Femur (tissue), 1 donor: ENCODE measurements at places on chromosomes 16 and 17.

DNA sequence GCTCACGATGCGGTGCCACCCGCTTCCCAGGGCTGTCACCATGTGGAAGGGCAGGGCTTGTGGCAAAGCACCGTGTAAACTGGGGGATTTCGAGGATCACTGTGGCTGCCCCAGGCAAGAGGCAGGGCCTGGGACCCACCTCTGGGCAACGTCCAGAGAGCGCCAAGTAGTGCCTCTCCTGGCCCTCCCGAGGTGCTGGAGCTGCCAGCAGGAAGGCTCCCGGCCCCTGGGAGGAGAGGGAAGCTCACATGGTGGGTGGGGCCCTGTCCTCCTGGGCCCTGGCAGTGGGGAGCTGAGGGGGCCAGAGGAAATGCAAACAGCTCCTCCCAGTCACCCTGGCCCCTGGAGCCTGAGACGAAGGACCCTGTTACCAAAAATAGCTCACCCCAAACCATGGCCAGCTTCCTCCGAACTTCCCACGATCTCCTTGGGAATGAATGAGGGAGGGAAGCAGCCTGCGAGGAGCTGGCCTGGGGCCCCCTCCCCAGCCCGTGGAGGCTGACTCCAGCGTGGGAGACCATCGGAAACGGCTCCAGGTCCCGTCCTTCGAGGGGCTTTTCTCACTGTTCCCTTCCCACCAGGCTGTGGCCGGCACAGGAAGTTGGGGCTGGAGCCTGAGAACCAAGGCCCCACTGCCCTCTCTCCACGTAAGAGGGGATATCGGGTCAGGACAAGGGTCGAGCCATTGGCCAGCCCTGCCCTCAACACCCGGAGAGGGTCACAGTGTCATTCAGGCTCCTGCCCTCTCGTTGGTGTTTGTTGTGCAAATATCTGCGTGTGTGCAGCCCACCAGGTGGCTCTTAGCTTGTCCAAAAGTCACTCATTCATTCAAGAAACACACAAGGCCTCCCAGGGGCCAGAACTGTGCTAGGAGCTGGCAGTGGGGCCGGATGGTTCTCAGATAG lies 17.7 kb downstream of the VASN start:
- peak; percentile 45 for DNase-seq

DNA sequence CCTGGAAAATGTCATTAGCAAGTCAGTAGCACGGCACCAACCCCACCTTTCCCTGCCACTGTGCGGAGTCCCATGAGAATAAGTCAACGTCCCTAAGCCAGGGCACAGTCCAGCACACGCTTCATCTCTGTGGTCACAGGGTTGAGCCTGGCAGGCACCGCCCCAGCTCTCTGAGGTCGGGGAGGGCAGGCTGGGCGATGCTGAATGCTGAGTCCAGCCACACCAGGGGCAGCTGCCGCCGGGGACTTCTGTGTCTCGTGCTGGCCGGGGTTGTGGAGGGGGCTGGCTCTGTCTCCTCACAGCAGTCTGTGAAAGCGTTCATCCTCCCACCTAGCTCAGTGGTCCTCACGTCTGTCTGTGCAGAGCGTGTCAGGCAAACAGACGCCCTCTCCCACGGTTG lies 53.2 kb downstream of the BANP start:
- DNase-seq: peak; percentile 16

GRCh38 chr17:64106918-64107317 lies 23.0 kb downstream of the ERN1 start:
- DNase-seq: no peak

DNA sequence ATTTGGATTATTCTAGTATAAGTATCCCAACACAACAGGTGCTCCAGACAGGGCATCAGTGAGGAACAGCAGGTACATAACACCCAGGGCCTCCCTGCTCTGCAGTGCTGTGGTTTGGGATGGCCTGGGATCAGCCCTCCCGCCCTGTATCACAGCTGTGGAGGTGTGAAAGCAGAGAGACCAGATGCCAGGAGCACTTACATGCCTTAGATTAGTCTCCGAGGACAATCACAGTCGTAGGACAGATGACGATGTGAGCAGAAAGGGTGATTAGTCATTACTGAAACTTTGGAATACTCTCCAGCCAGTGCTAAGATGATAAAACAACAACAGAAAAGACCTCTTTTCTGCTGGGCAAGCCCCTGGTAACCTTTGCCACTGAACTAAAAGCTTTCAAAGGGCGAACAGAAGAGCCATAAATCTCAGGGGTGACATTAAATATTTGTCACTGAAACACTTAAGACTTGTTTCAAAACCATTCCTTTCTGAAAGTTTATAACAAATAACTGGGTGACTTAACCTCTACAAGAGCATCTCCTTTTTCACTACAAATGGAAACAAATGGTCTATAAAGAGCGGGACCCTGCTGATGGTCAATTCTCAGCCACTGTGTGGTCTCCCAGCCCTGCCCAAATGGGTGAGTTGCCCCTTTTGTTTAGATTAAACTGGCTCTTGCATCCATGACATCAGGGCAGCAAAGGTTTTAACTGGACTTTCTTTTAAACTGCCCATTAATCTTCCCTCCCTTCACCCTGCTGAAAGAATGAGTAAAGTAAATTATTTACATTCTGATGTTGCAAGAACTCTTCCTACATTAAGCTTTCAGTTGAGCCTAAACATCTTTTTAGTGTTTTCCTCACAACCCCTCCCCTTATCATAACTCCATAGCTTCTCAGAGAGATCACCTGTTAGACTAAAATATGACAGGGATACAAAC lies 183.1 kb upstream of the COX10 start:
- no peak for DNase-seq

GRCh38 chr17:6843241-6843880 lies 11.8 kb upstream of the TEKT1 start:
- DNase-seq: no peak

- DNase-seq: no peak
These were observed 13.3 kb upstream of the RPL38 start for GRCh38 chr17:74190154-74190553.

DNA sequence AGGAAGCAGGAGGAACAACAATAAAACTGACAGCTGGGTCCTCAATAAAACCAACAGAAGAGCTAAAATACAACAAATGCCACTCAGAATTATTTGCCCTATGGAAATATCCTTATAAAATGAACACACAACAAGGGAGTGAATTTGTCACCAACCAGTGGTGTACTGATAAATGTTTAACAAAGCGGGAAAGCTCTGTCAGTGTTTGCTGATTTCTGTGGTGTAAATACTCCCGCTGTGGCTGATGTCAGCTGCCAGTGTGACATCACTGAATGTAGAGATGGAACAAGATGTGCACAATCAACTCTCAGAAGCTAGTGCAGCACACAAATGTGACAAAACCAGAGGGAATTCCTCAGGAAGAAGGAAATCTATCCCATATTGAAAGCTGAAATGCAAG lies 51.9 kb downstream of the CDYL2 start:
- no peak for DNase-seq

- DNase-seq: no peak
These were observed 24.0 kb upstream of the SLFN5 start for GRCh38 chr17:35218915-35219314.

DNA sequence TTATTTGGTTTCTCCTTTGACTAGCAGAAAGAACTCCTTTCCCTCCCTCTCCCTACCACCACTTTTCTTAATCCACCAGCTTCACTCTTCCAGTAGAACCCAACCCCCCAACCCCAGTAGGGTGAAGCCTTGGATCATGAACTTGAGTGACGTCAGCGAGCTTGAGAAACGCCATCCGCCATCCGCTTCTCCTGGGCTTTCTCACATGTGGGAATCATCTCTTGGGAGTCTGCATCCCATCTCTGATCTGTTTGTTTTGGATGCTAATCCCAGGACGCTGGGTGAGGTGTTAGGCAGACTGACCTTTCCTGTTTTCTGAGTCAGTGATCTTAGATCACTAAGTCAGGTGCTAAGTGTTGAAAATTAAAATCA lies 16.0 kb upstream of the SOX9 start:
- DNase-seq: no peak

DNA sequence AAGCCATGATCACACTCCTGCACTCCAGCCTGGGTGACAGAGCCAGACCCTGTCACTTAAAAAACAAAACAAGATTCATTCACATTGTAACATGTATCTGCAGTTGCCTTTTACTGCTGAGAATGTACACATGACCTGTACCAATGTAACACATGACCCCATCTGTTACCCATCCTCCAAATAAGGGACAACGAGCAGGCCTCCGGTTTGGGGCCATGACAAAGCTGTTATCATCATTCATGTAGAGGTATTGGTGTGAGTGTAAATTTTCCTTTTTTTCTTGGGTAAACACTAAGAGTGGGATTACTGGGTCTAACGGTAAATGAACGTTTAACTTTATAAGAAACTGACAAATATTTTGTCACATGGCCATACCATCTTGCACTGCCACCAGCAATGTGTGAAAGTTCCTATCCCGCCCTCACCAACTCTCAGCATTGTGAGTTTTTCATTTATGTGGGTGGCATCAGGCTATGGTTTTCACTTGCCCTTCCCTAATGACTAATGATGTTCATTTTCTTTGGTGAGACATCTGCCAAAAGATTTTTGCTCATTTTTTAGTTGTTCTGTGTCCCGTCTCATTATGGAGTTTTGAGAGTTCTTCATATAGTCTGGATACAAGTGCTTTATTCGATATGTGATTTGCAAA lies 145.5 kb downstream of the C16orf78 start:
- no peak for DNase-seq

GRCh38 chr16:58507195-58507962 lies 7.4 kb downstream of the NDRG4 start:
- DNase-seq: no peak

DNA sequence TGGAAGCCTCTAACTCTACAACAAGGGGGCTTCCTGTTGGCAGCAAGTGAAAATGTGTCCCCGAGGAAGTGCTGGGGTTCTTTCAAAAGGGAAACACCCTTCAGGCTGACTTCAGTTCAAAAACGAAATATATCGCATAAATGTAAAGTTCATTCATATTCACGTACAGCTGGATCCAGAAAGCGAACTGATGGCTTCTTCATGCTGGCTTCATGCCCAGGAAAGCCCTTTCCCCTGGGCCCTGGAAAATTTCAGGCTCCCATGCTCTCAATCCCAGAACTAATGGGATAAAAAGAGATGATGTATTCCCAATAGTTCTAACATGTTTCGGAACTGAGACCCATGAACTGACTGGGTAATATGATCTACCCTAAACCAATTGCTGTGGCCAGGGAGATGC lies 104.7 kb upstream of the CDH13 start:
- peak; percentile 34 for DNase-seq

- no peak for DNase-seq
These were observed 22.6 kb upstream of the SPATA32 start for GRCh38 chr17:45284176-45285140.

- no peak for DNase-seq
These were observed 12.8 kb downstream of the ATPAF2 start for GRCh38 chr17:18025945-18026776.

GRCh38 chr17:6753006-6753445 lies 2.8 kb upstream of the XAF1 start:
- DNase-seq: peak; percentile 83

DNA sequence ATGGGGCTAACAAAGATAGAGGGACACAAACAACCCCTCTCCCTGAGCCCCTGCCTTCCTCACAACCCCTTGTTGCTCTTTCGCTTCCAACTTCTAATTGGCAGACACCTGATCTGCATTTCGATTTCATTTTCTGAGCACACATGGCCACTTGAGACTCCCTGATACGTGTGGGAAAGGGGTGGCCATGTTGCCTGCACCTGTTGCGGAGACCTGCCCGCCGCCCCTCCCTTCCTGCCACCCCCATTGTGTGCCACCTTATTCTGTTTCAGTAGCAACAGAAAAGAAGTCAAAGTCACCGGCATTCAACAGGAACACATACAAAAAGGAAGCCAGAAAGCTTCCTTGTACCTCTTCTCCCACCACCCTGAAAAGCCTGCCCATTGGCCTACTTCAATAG lies 254.7 kb upstream of the SOX9 start:
- DNase-seq: no peak

- DNase-seq: no peak
These were observed 41.2 kb upstream of the HAPSTR1 start for GRCh38 chr16:9050102-9050830.

DNA sequence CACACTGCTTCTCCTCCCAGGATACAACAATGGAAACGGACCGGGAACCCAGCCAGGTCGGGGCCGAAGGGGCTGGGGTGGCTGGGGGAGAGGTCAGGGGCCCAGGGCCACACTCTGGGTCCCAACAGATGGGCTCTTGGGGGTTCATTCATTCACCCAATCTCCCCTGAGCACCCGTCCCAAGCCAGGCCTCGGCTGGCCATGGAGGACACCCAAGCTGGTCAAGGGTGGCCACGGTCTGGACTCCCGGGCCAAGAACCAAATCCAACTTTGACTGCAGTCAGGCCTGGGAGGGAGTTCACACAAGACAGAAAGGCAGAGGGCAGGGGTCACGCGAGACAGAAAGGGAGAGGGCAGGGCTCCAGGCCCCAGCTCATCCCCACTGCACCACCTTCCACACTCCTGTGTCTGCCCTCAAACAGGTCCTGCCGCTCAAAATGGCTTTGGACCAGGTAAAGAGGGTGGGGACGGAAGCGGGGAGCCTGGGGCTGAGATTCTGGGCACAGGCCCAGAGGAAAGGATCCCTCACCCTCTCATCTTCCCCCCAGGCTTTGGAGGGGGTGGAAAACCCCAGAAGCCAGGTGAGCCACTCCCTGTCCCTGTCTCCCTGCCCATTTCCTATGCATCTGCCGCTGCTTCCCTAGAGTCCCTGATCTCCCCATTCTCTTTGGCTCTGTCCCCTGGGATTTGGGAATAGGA lies 12.3 kb upstream of the PKMYT1 start:
- DNase-seq: no peak
